ENCODE measurements at places on chromosomes 3 and 15.

DNA sequence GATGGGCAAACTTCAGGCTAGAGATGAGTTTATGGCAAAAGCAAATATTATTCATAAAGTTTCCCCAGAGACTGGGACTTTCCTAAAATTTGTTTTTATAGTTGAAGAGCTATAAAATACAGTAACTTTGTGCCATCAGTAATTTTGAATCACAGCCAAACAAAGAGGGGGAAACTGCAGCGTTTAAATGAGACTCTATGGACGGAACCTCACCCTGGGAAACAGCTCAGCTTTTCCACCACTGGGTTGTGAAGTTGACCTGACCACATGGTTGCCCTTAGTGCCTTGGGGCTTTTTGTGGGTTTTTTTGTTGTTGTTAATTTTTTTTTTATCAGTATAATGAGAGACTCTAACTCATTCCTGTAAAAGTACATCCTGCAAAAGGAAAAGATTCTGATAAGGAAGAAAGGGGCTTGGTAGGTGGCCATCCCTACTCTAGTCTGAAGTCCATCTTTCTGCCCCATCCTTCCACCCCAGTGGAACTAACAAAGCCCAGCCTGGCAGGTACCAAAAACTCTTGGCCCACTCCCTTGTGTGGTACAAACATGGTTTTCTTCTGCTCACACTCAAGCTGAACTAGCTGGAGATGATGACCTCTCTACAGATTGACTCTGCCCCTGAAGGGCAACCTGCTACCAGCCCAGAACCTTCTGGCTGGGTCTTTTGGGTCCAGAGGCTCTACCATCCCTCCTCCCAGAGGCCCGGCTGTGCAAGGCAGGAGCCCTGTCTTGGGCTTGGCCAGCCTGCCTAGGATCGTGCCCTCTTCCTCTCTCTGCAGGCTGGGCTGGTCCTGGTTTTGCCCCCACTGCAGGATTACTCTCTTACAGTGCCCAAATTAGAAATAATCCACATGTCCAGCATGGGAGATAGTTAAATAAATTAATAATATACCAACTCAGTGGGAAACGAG, 41.2 kb downstream of the RLBP1 start:
- no peak for DNase-seq

GRCh38 chr3:129429602-129430001, 1.2 kb upstream of the EFCAB12 start:
- DNase-seq: no peak

GRCh38 chr3:100335434-100335833, 877 bp downstream of the NIT2 start:
- no peak for DNase-seq

DNA sequence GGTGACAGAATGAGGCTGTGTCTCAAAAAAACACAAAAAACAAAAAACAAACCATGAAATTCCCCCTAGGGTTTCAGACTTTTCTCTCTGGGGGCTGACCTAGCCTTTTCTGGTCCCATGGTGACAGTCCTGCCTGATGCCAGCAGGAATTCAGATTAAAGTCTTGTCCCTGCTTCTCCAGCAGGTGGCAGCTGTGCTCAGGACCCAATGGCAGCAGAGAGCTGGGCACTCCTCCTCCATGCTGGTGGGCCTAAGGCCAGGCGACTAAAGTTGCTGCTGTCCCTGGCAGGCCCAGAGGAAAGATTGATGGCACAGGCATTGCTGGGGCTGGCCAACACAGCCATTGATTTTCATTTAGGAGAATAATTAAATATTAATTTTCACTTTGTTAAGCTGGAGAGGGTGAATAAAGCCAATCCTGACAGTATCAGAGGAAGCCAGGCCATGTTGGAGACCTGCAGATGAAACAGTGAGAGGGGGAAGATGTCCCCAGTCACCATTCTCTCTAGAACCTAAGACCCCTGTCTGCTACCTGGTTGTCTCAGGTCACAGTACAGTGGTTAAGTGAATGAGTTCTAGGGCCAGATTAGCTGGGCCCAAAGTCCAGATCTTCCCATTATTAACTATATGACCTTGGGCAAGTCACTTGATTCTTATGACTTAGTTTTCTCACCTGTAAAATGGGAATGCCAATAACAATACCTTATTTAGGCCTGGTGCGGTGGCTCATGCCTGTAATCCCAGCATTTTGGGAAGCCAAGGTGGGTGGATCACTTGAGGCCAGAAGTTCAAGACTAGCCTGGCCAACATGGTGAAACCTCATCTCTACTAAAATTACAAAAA, 7.1 kb downstream of the CELF6 start:
- DNase-seq: no peak

DNA sequence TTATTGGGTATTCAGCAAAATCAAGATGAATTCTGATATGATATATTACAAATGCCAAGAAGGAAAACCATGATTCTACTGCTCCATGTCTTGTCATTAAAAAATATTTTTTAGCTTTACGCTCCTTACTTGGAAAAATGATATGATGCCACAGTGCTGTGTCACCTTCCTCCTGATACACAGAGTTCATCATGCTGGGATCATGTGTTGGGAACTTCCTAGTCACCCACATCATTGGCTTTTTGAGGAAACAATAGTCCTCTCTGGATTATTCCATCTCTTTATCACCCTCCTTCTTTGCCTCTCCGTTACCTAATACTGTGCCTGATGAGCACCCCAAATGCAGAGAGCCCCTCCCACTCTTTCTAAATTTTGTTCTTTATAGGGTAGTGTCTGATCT, 94.3 kb upstream of the PFN2 start:
- DNase-seq: no peak

GRCh38 chr15:70198441-70199123, 100.9 kb upstream of the TLE3 start:
- DNase-seq: no peak

- DNase-seq: no peak
These were observed 2.0 kb upstream of the SEMA3G start for GRCh38 chr3:52446631-52447511.

- DNase-seq: no peak
These were observed 42.1 kb upstream of the ACVR2B start for GRCh38 chr3:38411591-38411990.

DNA sequence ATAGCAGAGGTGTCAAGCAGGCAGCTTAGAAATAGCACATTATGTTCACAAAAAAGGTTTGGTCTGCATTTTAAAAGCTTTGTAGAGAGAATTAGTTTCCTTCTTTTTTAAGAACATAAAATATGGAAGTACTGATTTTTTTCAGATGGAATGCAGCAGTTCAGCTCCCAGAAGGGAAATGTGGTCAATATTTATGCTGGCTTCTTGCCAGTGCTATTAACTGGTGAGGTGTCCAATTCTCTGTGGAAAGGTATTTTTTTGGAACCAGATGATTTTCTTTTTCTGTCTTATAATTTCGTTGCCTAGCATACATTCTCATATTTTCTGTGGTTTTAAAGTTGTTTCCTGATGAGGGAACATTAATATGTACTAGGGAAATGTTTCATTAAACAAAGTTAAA, 211.4 kb upstream of the ZNF385D start:
- DNase-seq: no peak

- no peak for DNase-seq
These were observed 113.7 kb downstream of the WNT7A start for GRCh38 chr3:13766128-13766527.

GRCh38 chr3:104133630-104134029, 1233.1 kb upstream of the ALCAM start:
- no peak for DNase-seq

DNA sequence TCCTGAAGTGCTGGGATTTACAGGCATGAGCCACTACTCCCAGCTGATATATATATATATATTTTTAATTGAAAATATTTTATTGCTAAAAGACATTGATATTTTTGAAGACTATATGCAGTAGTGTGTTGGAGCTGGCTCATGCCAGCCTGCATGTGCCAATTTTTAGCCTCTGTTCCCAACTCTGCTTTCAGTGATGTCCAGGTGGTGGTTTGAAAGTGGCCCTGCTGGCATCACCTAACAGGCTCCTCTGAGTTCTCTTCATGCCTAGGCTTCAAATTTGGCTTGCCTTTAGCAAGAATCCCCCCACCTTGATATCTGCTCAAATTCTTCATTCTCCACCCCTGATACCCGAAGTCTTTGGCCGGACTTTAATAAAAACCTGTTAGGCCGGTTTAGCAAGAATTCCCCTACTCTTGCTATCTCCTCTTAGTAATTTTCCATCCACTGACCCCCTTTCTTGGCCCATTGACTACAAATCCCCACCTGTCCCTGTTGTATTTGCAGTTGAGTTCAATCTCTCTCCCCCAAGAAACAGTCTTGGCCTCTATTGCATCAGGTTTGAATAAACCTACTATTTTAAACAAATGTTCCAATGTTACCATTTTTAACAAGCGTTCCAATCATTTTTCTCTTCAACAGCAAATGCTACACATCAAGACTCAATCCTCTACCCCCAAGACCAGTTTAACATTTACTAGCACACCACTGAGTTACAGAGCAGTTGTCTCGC, 23.9 kb upstream of the CTSH start:
- DNase-seq: no peak

GRCh38 chr15:65595960-65596359, 15.0 kb downstream of the INTS14 start:
- DNase-seq: peak; percentile 81

DNA sequence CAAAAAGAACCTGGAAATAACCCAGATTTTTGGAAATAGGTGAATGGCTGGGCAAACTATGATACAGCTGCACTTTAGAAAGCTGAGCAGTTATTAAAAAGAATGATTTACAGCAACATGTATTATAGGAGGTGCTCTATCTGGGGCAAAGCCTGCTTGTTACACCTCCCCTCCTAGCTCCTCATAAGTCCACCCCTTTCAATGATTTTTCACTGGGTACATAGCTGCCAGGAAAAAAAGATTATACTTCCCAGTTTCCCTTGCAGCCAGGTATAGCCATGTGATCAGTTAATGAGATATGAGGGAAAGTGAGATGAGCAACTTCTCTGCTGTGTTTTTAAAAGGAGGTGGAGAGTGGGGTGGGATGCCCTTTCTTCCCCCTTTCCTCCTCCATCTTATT, 97.7 kb downstream of the CHST2 start:
- no peak for DNase-seq

- DNase-seq: peak; percentile 85
These were observed 3.7 kb downstream of the BMF start for GRCh38 chr15:40104865-40105516.

DNA sequence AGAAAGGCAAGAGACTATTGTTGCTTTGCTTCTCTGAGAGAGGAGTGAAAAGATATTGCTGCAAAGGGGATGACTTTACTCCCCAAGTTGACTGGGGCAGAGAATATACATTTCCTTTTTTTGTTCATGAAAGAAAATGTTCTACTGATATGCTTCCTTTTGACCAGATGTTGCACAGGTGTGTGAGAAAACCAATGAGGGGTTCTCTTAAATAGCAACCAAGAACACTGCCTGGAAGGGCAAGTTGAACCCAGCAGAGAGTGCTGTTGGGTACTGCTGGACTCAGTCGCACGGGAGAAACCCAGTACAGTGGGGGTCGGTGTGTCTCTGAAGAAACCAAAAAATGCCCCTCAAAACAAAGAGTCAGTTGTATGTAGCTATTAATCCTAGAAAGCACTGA, 101.2 kb downstream of the CHST2 start:
- DNase-seq: no peak

- no peak for DNase-seq
These were observed 73.5 kb upstream of the MBNL1 start for GRCh38 chr3:152195206-152195605.

DNA sequence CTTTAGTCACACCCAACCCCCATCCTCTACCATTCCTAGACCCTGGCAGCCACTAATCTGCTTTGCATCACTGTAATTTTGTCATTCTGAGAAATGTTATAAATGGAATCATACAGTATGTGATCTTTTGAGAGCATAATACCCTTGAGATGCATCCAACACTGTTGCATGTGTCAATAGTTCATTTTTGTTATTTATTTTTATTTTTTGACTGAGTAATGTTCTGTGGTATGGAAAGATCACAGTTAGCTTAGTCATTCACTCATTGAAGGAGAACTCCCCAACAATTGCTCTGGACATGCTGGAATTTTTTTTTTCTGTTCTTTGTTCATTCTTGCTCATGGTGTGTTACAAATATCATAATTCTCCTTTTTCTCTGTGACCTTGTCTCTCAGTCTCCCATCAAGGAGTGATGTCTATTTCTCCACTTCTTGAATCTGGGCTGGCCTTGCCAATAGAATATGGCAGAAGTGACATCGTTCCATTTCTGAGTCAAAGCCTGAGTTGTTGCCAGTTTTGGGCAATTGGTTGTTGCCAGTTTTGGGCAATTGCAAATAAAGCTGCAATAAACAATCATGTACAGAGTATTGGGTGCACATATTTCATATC, 6.8 kb upstream of the ADPGK start:
- DNase-seq: no peak

GRCh38 chr3:66361356-66361755, 139.5 kb downstream of the LRIG1 start:
- DNase-seq: no peak

DNA sequence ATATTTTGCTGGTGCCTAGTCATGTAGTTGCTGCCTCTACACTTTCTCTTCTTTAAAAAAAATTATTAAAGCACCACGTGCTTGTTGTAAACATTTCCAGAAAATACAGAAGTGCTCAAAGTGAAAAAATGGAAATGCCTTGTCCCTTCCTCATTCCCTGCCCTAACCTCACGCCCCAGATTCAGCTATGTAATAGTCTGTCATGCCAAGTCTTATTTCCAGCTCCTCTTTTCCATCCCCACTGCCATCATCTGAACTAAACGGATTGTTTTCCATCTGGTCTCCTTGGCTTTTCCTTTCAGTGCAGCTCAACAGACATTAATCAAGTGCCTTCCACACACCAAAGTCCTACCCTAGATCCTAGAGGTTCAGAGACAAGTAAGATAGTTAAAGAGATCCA, 15.5 kb downstream of the ZNF774 start:
- DNase-seq: no peak

DNA sequence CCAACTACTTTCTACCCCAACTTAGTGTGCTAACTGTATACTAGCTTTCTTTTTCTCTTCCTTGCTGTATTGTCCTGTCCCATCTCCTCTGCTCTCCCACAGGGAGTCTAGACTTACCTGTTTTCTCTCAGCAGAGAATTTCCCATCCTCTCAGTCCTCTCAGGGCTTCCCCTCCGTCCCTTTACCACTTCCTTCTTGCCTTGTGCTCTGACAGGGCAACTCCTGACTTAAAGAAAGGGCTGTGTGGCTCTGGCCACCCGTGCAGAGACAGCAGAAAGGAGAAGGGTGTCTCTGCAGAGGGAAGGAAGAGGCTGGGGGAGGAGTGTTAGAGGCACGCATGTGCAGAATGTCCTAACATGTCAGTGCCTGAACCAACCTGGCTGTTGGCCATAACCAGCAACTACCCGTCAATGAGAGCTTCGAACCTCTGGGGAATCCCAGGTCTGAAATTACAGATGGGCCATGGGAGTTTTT, at the start of gene GCSAM:
GCSAM (minus strand) TSS at position 274 of the 474 bp plus-strand sequence; CDS start at position 146, 128 bp downstream.
- peak; percentile 37 for DNase-seq
